Aortic smooth muscle cell (primary cell): ENCODE measurements at places on chromosomes 5 and 9. TPM values are rescaled to one million over a fixed set of nuclear protein-coding genes. Genes with fewer than 3 reads are reported as not detected.

The FAM13B gene
- total RNA-seq, result 18.6 and 23.0 TPM in 2 replicates

The ESM1 gene
- total RNA-seq, result 138 and 406 TPM in 2 replicates

The COL23A1 gene
- not detected in 2 replicates for total RNA-seq

The PPP1R2B gene
- total RNA-seq, result 0.26 and 0.31 TPM in 2 replicates

The WDR31 gene
- total RNA-seq, result 2.1 and 2.9 TPM in 2 replicates

The KCNMB1 gene
- total RNA-seq, result 0.99 and 1.3 TPM in 2 replicates

The MYOT gene
- total RNA-seq, result not detected in 2 replicates

The GARIN3 gene
- not detected in 2 replicates for total RNA-seq

The ADGRV1 gene
- 0.13 and 0.19 TPM in 2 replicates for total RNA-seq

The LRRC70 gene
- total RNA-seq, result 0.93 and 1.3 TPM in 2 replicates

The ADAMTS6 gene
- 23.5 and 35.9 TPM in 2 replicates for total RNA-seq

The HMGXB3 gene
- 32.6 and 35.1 TPM in 2 replicates for total RNA-seq

The GRXCR2 gene
- not detected in 2 replicates for total RNA-seq

The PCDHB9 gene
- 0.40 and 0.44 TPM in 2 replicates for total RNA-seq

The FOXD4L3 gene
- total RNA-seq, result 0.13 TPM in 1 of 2 replicates, not detected in the other

The ADAMTS16 gene
- total RNA-seq, result under 0.01 TPM in 1 of 2 replicates, not detected in the other

The HNRNPK gene
- 542 and 570 TPM in 2 replicates for total RNA-seq

The SLC31A2 gene
- 8.9 and 11.6 TPM in 2 replicates for total RNA-seq

The PCDHGB3 gene
- 5.7 and 8.4 TPM in 2 replicates for total RNA-seq

The PKD2L2 gene
- not detected in 2 replicates for total RNA-seq

The CBY3 gene
- 0.12 TPM in 1 of 2 replicates, not detected in the other for total RNA-seq

The ADAM19 gene
- 6.5 and 6.8 TPM in 2 replicates for total RNA-seq

The RANBP3L gene
- 0.13 and 0.31 TPM in 2 replicates for total RNA-seq

The LIX1 gene
- not detected in 2 replicates for total RNA-seq

The MCTP1 gene
- total RNA-seq, result 2.1 and 4.4 TPM in 2 replicates

The SOX30 gene
- total RNA-seq, result not detected in 2 replicates

The FLT4 gene
- 0.13 and 0.31 TPM in 2 replicates for total RNA-seq

The DAB2IP gene
- 25.6 and 36.7 TPM in 2 replicates for total RNA-seq

The TLX3 gene
- total RNA-seq, result not detected in 2 replicates

The NFIB gene
- 58.5 and 82.2 TPM in 2 replicates for total RNA-seq

The RABL6 gene
- 57.2 and 62.2 TPM in 2 replicates for total RNA-seq

The PRSS3 gene
- 40.8 and 55.5 TPM in 2 replicates for total RNA-seq

The CTSV gene
- 0.26 and 0.37 TPM in 2 replicates for total RNA-seq
